Chondrocyte (in vitro differentiated cells): ENCODE measurements at places on chromosomes 5 and 9. TPM values are rescaled to one million over a fixed set of nuclear protein-coding genes. Genes with fewer than 3 reads are reported as not detected.

The PCDHA11 gene
- total RNA-seq = 6.0 to 10.7 TPM (median 6.1 TPM) in 3 replicates

The ROPN1L gene
- total RNA-seq = 0.37 to 0.64 TPM (median 0.39 TPM) in 3 replicates

The LCN15 gene
- total RNA-seq = not detected in 3 replicates

The CNTNAP3 gene
- total RNA-seq = 10.4 to 22.3 TPM (median 20.0 TPM) in 3 replicates

The CYLC2 gene
- not detected in 3 replicates for total RNA-seq

The GFI1B gene
- total RNA-seq = not detected in 3 replicates

The CEMIP2 gene
- 23.3 to 24.4 TPM (median 23.7 TPM) in 3 replicates for total RNA-seq

The SAPCD2 gene
- 0.87 to 3.2 TPM (median 2.5 TPM) in 3 replicates for total RNA-seq

The NAA35 gene
- 18.6 to 21.5 TPM (median 20.7 TPM) in 3 replicates for total RNA-seq

The RFX3 gene
- total RNA-seq = 4.0 to 10.6 TPM (median 4.1 TPM) in 3 replicates

The FCHO2 gene
- total RNA-seq = 22.4 to 24.8 TPM (median 22.5 TPM) in 3 replicates

The IFNA13 gene
- not detected in 3 replicates for total RNA-seq

The PDLIM4 gene
- 55.1 to 97.8 TPM (median 59.2 TPM) in 3 replicates for total RNA-seq

The MEGF9 gene
- total RNA-seq = 20.6 to 23.2 TPM (median 21.2 TPM) in 3 replicates

The PAX5 gene
- total RNA-seq = not detected in 3 replicates

The DMGDH gene
- total RNA-seq = 1.9 to 3.2 TPM (median 3.1 TPM) in 3 replicates

The LECT2 gene
- not detected in 3 replicates for total RNA-seq

The UNC5A gene
- 0.15 to 0.18 TPM (median 0.17 TPM) in 3 replicates for total RNA-seq

The STC2 gene
- total RNA-seq = 321 to 1,121 TPM (median 1,110 TPM) in 3 replicates

The FOXD4L6 gene
- not detected in 3 replicates for total RNA-seq

The TTC33 gene
- 14.3 to 17.3 TPM (median 15.0 TPM) in 3 replicates for total RNA-seq

The SMIM3 gene
- 9.0 to 13.0 TPM (median 12.5 TPM) in 3 replicates for total RNA-seq

The BARHL1 gene
- total RNA-seq = not detected in 3 replicates

The ANKH gene
- 97.2 to 117 TPM (median 114 TPM) in 3 replicates for total RNA-seq

The GDA gene
- total RNA-seq = 0.22 to 0.48 TPM (median 0.33 TPM) in 3 replicates

The UNC13B gene
- total RNA-seq = 29.8 to 32.8 TPM (median 31.8 TPM) in 3 replicates

The LRRC70 gene
- total RNA-seq = 0.20 to 0.77 TPM (median 0.70 TPM) in 3 replicates

The CDH6 gene
- 50.7 to 104 TPM (median 55.5 TPM) in 3 replicates for total RNA-seq

The OTP gene
- not detected in 3 replicates for total RNA-seq

The NXNL2 gene
- total RNA-seq = 0.36 to 0.70 TPM (median 0.50 TPM) in 3 replicates

The EQTN gene
- total RNA-seq = not detected in 3 replicates

The SHROOM1 gene
- total RNA-seq = 6.5 to 7.7 TPM (median 7.6 TPM) in 3 replicates

The C5 gene
- total RNA-seq = 3.0 to 5.1 TPM (median 3.0 TPM) in 3 replicates

The NIPBL gene
- 32.2 to 47.1 TPM (median 33.3 TPM) in 3 replicates for total RNA-seq

The HCN1 gene
- not detected in 3 replicates for total RNA-seq

The CER1 gene
- not detected in 3 replicates for total RNA-seq

The PCDHA1 gene
- not detected in 3 replicates for total RNA-seq

The NDUFS4 gene
- 66.9 to 71.8 TPM (median 70.6 TPM) in 3 replicates for total RNA-seq

The ADAMTSL2 gene
- total RNA-seq = 0.15 to 0.31 TPM (median 0.23 TPM) in 3 replicates

The RASGRF2 gene
- total RNA-seq = 0.87 to 2.0 TPM (median 0.92 TPM) in 3 replicates

The NUTM2G gene
- 0.10 to 0.15 TPM in 2 of 3 replicates, not detected in the other for total RNA-seq

The ZNF169 gene
- total RNA-seq = 3.1 to 4.1 TPM (median 3.6 TPM) in 3 replicates
